Astrocyte of the hippocampus (primary cell): ENCODE measurements at places on chromosomes 4 and X.

- no peak for DNase-seq
Observed at GRCh38 chr4:189255636-189256035, 685.0 kb upstream of the FRG1 start.

DNA sequence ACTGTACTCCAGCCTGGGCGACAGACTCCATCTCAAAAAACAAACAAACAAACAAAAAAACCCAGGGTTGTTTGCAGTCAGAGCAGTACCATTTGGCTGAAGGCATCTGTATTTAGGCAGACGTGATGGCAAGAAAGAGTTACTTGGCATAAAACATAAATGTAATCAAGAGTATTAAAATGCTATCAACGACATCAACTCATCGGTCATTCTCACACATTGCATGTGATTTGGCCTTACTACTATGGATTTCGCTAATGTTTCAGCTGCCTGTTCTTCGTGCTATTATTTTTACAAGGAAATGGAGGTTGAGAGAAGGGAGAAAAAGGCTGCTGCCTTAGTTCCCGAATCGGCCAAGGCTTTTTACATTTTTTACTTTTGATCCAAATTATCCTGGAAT is 15.5 kb upstream of the SMARCA5 start:
- DNase-seq: no peak

DNA sequence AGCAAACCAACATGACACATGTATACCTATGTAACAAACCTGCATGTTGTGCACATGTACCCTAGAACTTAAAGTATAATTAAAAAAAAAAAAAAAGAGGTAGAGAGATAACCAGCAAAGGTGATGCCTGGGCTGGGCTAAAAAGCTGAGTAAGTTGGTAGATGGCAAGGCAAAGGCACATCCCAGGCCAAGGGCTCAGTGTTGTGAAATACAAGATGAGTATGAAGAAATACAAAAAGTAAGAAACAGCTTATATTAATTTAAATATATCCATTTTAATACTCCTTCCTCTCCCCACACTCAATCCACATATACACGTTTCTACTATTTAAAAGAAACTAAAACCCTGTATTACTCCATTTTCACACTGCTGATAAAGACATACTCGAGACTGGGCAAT is 25.8 kb downstream of the TEC start:
- DNase-seq: no peak

- peak; percentile 83 for DNase-seq
Observed at GRCh38 chr4:24763631-24764297, 31.6 kb upstream of the SOD3 start.

- DNase-seq: no peak
Observed at GRCh38 chr4:17134100-17134499, 235.7 kb upstream of the LDB2 start.

DNA sequence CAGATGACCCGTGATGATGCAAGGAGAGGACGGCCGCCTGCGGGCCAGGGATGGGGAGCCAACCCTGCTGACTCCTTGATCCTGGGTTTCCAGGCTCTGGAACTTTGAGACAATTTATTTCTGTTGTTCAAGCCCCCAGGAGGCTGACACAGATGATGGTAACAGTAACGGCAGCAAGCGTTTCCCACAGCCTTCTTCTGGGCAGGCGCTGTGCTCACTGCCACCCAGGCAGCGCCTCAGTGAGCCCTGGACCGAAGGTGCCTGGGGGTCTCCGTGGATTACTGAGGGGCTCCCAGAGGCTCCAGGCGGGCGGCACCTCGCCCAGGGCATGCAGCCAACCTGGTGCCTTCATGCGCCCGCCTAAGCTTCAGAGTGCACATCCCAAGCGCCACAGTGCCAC is 103.9 kb upstream of the AFAP1 start:
- DNase-seq: no peak

DNA sequence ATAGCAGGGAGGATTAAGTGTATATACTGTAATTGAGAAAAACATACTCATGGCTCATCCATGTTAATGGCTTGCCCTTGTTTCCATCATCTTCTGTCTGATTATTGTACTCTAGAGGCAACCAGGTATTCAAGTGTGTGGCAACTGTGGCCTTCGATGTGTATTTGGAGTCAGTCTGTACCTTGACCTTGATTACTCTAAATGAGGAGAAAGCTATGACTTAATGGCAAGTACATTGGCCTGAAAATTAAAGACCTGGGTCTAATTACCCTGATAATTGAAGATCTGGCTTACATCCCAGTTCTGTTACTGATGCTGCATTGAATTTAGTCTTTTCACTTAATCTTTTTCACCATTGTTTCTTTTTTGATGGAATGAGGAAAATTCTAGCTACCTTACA is 409.2 kb downstream of the CCSER1 start:
- DNase-seq: no peak

DNA sequence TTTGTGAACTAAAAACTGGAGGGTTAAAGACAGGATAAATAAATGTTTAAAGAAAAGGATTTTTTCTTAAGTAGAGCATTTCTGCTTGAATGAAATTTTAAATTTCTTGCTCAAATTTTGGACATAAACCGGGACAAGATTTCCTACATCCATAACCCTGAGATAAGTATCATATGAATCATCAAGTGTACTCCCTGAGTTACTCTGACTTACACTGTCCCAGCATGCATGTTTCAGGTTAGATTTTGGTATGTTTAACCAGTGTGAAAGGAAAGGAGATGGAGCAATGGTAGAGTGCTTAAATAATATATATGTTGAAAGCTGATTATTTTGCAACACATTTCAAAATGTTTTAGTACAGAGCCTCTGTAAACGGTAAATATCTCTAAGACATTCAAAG is 175.2 kb downstream of the ADGRL3 start:
- peak; percentile 4 for DNase-seq

DNA sequence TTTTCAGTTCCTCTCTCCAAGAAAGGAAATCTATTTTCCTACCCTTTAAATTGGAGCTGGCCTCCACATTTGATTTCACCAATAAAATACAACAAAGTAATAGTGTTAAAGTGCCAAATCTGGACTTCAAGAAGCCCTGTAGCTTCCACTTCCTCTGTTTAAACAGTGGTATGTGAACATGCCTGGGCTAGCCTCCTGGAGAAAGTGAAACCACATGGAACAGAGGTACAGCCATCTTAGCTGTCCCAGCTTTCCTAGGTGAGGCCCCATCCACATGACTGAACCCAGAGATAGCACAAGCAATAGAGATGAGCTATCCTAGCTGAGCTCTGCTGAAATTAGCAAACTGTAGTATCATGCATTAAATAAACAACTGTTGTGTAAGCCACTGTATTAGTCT is 131.8 kb upstream of the VCX start:
- peak; percentile 5 for DNase-seq

- peak; percentile 60 for DNase-seq
Observed at GRCh38 chr4:16250661-16251365, 24.5 kb upstream of the TAPT1 start.

DNA sequence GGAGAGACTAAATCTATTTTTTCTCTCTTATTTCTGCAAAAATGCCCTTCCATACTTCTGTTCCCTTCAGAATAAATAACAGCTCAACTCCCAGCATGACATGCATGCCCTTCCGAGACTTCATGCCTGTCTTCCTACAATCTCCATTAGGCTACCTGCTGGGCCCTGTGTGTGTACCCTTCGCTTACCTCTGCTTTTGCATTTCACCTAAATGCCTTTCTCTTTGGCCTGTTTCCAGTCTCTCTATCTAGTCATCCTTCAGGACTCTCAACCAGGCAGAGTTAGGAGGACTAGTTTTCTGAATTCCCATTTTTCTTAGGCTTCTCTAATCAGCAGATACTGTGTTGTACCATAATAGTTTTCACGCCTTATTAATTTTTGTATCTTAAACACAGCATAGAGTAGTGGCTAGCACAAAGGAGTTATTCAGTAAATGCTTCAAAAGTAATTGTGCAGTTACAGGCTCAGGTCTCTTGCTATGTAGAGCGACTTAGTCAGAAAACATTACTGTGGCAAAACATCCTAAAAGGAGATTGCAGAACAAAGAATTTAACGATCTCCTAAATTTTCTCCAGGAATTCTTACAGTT is 20.5 kb downstream of the SEPTIN11 start:
- no peak for DNase-seq

DNA sequence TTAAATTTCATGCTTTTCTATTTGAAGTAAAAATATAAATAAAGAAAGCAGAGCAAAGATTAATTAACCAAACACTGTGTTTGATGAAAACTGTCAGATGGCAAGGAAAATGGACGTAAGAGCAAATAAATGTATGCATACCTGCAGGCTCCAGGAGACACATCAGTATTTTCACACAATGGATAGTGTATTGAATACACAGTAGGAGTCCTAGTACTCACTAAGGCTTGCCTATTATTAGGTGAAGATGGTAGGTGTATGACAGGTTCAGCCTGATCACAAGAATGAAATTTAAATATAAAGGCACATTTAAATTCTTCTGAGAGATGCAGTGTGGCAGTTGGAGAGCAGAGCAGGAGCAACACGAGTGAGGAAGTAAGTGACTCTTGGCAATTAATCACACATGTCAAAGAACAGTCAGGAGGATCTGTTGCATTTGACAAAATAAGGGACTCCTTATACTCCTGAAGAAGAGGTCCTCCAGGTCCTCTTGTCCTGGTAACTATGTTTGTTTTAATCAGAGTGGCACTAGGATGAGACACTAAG is 106.0 kb upstream of the NDST4 start:
- no peak for DNase-seq

DNA sequence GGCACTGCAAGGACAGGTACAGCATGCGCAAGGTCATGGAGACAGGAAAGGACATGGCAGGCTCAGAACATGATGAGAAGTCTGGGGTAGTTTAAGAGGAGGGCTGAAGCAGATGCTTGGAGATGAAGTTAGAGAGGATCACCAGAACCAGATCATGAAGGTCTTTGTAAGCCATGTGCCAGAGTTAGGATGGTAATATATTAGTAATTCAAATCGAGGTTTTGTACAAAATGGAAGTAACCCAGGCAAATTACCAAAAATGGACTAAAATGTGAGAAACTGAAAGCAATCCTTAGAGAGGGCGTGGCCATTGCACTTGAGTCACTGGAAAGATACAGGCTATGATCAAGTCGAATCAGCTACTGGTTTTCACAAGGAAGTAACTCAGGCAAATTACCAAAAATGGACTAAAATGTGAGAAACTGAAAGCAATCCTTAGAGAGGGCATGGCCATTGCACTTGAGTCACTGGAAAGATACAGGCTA is 13.5 kb downstream of the RXFP1 start:
- peak; percentile 68 for DNase-seq

GRCh38 chr4:183691006-183691405 is 31.9 kb downstream of the TRAPPC11 start:
- DNase-seq: no peak

GRCh38 chr4:146520896-146521540 is 722 bp downstream of the SLC10A7 start:
- peak; percentile 63 for DNase-seq

- no peak for DNase-seq
Observed at GRCh38 chr4:114599903-114600552, 1.4 kb downstream of the UGT8 start.

DNA sequence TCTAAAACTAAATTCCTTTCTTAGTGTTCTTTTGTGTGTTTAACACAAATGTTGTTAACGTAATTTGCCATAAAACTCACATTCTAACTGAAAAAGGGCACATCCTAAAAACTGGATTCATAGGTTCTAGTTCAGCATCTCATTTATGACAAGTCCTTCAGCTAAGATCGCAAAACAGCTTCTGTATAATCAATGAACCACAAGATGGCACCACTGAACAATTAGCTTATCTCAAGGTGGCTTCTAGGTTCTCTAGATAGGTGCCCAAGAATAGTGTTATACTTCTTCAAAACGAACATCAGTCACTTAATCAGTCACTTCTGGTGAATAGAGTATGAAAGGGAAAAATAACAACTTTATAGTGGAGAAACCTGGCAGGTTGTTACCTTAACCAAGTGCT is 54.3 kb downstream of the NRK start:
- peak; percentile 5 for DNase-seq

DNA sequence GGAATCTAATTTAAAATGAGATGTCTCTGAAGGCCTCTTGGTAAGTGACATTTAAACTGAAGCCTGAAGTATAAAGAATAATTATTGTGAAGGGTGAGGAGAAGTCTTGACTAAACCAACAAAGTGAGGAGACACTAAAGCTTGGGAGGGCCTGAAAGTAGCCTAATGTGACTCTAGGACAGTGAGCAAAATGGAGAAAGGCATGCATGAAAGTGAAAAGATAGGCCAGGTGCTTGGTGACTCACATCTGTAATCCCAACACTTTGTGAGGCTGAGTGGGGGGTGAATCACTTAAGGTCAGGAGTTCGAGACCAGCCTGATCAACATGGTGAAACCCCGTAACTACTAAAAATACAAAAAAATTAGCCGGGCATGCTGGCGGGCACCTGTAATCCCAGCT is 46.9 kb upstream of the SMARCAD1 start:
- DNase-seq: no peak

- no peak for DNase-seq
Observed at GRCh38 chr4:4420421-4420820, 33.5 kb downstream of the NSG1 start.

DNA sequence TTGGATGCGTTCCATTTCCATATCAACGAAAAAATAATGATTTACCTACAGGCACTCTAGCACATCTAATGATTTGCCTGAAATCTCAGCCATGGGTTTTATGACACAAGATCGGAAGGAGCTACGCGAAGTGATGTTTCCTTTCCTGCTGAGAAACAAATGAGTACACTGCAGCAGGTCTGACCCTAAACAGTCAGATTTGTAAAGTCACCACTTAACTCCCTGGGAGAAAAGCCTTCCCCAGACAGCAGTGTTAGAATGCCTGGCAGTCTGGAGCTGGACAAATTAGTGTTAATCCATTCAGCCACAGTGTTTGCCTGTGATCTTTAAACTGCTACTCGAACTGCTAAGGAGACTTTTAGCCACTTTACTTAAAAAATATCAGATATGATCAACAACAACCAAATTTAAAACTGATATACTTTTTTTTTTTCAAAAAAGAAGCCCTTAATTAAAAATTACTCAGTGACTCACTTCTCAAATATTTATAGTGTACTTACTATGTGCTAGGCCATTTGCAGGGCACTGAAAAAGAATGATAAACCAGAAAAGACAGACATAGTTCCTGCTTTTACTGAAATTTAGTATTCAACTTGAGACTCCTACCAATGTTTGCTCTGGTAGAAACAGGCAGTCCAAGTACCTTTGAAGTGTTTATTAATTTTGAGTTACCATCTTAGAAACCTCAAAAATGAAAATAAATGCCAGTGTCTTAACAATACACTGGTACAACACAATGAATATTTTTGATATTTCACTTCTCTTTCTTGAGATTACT is 104.5 kb downstream of the SHISA3 start:
- DNase-seq: peak; percentile 48

- peak; percentile 11 for DNase-seq
Observed at GRCh38 chrX:12702509-12703091, 88.6 kb upstream of the PRPS2 start.

- peak; percentile 55 for DNase-seq
Observed at GRCh38 chr4:128831531-128832242, 22.2 kb downstream of the JADE1 start.

GRCh38 chr4:37885496-37885895 is 5.4 kb upstream of the TBC1D1 start:
- peak; percentile 15 for DNase-seq

- DNase-seq: peak; percentile 92
Observed at GRCh38 chr4:15479089-15479912, 9.6 kb downstream of the CC2D2A start.

GRCh38 chr4:5827108-5828004 is 65.5 kb downstream of the CRMP1 start:
- no peak for DNase-seq
